T-helper 17 cell (primary cell): ENCODE measurements at places on chromosomes 6 and 20. TPM values are rescaled to one million over a fixed set of nuclear protein-coding genes. Genes with fewer than 3 reads are reported as not detected.

OR2H2 gene
- not detected for total RNA-seq

BCAS1 gene
- total RNA-seq = not detected

BPIFB1 gene
- total RNA-seq = not detected

WTAP gene
- total RNA-seq = 159 TPM

PTP4A1 gene
- total RNA-seq = 129 TPM

SIGLEC1 gene
- 0.13 TPM for total RNA-seq

PDE7B gene
- 0.25 TPM for total RNA-seq

TBX18 gene
- not detected for total RNA-seq

OR2B6 gene
- total RNA-seq = not detected

FNDC1 gene
- total RNA-seq = not detected

GNAS-AS1 gene
- 0.72 TPM for total RNA-seq

CHMP4B gene
- total RNA-seq = 48.6 TPM

ALDH8A1 gene
- total RNA-seq = 1.3 TPM

EPM2A gene
- 4.5 TPM for total RNA-seq

LRRC73 gene
- total RNA-seq = 0.37 TPM

SLC17A2 gene
- not detected for total RNA-seq

TXLNB gene
- total RNA-seq = 0.52 TPM

SUN5 gene
- total RNA-seq = not detected

MMP24OS gene
- total RNA-seq = 64.4 TPM

MICB gene
- total RNA-seq = 17.6 TPM

SIRPB1 gene
- 4.6 TPM for total RNA-seq

PLN gene
- not detected for total RNA-seq

TRAPPC3L gene
- 3.5 TPM for total RNA-seq

RANBP9 gene
- 74.4 TPM for total RNA-seq

DLL1 gene
- 2.7 TPM for total RNA-seq

HCRTR2 gene
- total RNA-seq = not detected

TPD52L2 gene
- 26.9 TPM for total RNA-seq

LY6G6C gene
- not detected for total RNA-seq

CTNNBL1 gene
- 43.6 TPM for total RNA-seq

HLA-DRA gene
- 80.9 TPM for total RNA-seq

SLC35F1 gene
- total RNA-seq = not detected

C6orf52 gene
- not detected for total RNA-seq

TGM2 gene
- 0.37 TPM for total RNA-seq

PPIL4 gene
- 34.7 TPM for total RNA-seq

GLO1 gene
- total RNA-seq = 22.4 TPM

GJA10 gene
- not detected for total RNA-seq

PPIL1 gene
- 4.5 TPM for total RNA-seq

TBC1D22B gene
- total RNA-seq = 11.9 TPM

SAMD10 gene
- 17.2 TPM for total RNA-seq

FAM209A gene
- 3.8 TPM for total RNA-seq

C20orf204 gene
- 7.8 TPM for total RNA-seq

MOXD1 gene
- total RNA-seq = not detected

MOG gene
- total RNA-seq = not detected
